NCI-H1105 (cell line): ENCODE measurements at places on chromosomes 5 and 9.

- DNase-seq: no peak
Observed at GRCh38 chr9:18473652-18474279, at the start of gene ADAMTSL1. Gene ADAMTSL1, plus strand, starts transcription at chr9:18474153. Its CDS starts 80 bp downstream, at chr9:18474233.

GRCh38 chr5:132592521-132592920 is 35.7 kb downstream of the RAD50 start:
- DNase-seq: no peak

GRCh38 chr9:74431467-74431866 is 65.7 kb upstream of the RORB start:
- no peak for DNase-seq

DNA sequence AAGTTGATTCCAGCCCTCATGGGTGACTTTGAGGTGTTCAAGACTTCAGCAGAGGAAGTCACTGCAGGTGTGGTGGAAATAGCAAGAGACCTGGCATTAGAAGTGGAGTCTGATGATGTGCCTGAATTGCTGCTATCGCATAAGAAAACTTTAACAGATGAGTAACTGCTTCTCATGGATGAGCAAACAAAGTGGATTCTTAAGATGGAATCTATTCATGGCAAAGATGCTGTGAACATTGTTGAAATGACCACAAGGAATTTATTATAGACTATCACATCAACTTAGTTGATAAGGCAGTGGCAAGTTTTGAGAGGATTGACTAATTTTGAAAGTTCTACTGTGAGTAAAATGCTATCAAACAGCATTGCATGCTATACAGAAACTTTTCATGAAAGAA is 17.1 kb upstream of the POU4F3 start:
- DNase-seq: no peak

GRCh38 chr9:10045598-10045997 is 567.2 kb downstream of the PTPRD start:
- DNase-seq: peak; percentile 18

DNA sequence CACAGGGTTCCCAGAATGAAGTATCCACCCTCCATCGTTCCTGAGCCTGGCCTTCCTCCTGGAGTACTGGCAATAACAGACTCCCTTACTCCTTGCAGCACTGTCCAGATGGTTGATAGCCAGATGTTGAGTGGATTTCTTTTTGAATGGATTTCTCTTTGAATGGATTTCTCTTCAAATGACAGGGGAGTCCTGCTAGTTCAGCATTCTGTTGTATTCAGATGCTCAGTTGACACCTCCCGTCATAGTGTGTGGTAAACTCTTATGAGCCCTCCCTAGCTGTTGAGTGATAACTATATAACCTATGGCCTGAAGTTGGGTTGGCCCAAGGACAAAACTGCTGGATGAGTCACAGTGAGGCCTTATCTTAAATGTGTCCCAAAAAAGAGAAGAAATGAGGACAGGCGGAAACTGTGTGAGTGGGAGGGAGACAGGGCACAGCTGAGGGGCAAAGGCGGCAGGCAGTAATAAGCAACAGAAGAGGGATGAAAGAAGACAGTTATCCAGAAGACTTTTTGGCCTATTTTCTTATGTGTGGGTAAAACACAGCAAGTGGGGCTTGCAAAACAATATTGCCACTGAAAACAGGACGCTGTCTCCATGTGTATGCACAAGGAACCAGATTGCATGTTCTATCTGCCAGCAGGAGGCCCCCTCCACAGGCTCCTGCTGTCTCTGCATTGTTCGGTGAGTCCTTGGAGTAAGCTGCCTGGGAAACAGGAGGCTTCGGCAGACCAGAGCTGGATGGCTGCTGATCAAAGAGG is 209.5 kb upstream of the S1PR3 start:
- no peak for DNase-seq

DNA sequence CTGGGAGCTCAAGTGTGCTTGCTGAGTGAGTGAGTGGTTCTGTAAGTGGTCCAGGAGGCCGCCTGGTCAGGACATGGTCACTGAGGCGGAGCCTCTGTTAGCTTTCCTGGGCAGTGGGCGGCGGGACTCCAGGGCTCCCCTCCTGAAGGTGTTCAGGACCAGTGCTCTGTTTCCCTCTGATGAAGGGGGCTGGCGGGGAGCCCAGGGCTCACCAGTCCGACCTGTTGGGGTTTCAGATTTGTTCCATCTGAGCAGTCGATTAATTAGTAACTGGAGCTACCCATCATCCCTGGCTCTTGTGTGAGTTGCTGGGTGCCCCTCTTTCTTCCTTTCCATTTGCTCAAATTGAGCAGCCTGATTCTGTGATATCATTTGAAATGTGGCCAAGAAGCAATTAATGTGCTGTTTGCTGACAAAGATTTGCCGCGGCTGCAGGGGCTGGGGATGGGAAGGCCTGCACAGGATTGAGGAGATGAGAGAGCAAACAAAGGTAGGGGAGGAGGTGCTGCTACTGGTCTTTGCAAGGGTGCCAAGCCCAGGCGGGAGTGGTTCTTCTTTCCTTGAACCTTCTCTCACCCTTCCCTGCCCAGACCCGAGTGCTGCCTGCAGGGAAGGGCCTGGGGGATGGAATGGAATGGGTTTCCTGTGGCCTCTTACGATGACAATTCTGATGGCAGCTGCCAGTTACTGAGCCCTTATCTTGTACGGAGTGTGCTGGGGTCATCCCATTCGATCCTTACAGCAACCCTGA is 92.8 kb upstream of the PITX1 start:
- DNase-seq: peak; percentile 76

DNA sequence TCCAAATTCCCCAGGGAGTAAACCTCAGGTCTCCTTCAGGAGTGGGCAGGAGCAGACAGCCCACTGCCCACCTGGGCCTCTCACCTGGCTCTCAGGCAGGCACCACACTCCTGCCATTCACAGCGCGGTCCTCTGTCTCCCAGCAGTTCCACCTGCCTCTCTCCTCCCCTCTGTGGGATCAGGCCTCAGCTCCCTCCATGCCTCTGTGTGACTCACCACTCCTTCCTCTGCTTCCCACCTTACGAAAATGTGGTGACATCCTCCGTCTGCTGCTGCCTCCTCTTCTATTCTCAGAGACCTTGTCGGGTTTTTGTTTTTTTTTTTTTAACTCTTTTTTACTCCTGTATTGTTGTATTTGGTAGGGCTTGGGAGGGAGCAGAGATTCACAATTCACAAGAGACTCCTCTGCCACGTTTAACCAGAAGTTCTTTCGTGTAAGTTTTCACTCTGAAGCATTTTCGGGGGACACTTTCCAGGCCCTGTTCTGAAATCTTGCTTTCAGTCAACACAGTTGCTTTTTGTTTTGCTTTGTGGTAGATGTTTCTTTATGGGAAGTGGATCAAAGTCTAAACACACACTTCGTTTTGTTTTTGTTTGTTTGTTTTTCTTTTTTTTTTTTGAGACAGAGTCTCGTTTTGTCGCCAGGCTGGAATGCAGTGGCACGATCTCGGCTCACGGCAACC is 21.1 kb upstream of the CDKN2AIPNL start:
- DNase-seq: no peak

DNA sequence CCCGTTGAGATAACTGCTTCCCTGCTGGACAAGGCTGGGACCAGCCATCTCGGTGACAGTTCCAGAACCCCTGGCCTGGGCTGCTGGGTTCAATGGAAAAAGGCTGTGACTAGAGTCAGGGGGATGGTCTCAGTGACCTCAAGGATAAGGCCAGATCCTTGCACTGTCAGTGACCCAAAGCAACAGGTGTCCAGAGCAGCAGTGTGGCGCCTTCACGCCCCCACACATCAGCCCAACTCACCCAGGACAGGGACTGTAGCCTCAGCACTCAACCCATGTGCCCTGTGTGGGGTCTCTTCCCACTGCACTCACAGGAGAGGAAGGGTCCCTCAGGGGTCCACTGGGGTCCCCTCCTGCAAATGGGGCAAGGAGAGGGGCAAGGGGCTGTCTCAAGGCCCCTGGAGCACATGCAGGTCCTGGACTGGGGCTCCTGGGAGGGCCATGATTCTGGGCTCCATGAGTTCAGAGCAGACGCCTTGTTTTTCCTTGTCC is 698 bp upstream of the LCN2 start:
- no peak for DNase-seq

DNA sequence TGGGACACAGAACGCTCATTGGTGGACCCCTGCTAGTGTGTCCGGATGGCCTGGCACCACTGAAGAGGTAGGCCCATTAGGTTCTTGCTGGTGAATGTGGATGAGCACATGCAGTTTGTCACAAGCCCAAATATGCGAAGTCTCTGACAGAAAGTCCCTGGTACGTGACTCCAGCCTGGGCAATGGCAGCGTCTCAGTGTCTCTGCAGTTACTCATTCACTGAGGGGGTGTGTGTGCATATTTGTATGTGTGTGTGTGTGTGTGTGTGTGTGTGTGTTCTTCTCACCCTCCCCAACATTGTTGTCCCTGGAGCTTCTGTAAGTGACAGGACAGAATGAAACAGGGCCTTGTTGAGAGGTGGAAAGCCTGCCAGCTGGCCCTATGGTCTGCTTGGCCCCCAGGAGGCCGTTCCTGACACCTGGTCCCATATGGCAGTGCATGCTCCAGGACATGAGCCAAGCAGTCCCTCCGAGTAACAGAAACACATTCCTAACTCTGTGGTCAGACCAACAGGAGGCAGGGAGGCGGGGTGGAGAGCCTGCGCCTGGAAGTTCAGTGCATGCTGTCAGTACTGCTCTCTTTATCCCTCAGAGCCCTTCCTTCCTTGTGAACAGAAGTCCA is 169.9 kb downstream of the SLC28A3 start:
- DNase-seq: no peak

DNA sequence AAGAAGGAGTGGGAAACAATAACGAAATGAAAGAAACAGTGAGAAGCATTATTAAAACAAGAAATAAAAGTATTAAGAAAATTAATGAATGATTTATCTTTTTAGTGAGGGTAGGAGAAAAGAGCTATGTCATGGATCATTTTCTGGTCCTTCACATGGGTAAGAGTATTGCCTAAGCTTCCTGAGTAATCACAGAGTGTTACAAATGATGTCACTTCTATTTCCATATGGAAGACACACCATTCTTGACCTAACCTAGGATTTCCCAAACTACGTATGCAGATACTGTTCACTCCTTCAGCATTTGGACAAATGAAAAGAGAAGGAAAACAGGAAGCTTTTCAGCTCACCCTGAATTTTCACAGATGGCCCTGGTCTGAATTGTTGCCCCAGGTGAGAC is 3.3 kb upstream of the TSLP start:
- no peak for DNase-seq

DNA sequence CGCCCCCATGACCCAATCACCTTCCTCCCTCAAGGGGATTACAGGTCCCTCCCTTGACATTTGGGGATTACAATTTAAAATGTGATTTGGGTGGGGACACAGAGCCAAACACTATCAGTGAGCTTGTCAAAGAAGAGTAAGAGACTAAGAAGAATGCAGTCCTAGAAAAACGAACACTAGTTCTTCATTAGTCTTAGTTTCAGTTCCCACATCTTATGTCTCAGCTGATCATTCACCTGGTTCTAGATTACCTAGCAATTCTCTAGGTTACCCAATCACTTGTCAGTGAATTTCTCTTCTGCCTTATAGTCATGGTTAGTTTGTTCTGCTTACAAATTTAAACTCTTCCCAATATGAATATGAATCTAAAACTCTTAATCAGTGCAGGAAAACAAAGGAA is 251.5 kb downstream of the COX7C start:
- no peak for DNase-seq

DNA sequence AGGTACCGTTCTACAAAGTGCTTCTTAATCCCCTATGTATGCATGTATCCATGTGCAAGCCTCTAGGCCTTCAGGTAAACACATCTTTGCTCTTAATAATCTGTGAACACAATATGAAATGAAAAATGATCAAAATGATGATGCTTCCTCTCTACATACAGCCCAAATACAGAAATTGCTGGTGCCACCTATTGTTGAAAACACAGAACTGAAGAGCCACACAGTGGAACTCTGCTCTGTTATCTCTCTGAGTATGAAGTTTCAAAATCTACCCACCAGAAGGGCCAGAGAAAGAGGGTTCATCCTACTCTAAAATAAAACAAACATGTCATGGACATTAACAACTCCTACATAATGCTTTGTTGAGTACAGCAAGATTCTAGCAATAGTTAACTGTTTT is 71.3 kb downstream of the GLIS3 start:
- DNase-seq: no peak

DNA sequence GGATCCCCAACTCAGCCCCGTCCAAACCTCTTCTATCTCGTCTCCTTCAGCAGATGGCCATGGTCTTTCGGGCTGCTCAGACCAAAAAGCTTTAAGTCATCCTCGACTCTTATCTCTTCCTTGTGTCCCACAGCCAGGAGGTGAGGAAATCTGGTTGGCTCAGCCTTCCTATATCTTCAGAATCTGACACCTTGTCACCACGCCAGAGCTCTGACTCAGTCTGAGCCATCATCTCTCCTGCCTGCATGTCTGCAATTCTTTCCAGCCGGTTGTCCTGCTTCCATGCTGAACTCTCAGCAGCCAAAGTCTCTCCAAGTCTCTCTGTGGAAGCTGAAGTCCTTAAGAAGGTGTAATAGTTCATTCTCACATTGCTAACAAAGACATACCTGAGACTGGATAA is 419.3 kb upstream of the ADAMTS16 start:
- DNase-seq: no peak

DNA sequence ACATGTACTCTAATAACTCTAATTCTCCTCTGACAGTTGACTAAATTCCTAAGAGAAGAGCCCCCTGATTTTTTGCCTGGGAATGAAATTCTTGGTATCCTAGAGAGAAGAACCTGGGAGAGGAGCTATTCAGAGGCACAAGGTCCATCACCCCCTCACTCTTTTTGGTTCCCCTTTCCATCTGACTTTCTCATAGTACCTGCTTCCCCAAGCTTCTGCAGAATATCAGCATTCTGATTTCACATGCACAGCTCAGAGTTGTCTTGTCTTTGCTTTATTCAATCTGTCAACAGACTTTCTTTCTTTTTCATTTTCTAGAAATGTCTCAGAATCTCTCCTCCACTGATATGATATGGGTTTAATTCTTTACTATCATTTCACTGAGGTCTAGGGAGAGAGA is 141.5 kb upstream of the FBXL17 start:
- no peak for DNase-seq

GRCh38 chr5:102835717-102836116 is 80.6 kb downstream of the PAM start:
- DNase-seq: no peak

DNA sequence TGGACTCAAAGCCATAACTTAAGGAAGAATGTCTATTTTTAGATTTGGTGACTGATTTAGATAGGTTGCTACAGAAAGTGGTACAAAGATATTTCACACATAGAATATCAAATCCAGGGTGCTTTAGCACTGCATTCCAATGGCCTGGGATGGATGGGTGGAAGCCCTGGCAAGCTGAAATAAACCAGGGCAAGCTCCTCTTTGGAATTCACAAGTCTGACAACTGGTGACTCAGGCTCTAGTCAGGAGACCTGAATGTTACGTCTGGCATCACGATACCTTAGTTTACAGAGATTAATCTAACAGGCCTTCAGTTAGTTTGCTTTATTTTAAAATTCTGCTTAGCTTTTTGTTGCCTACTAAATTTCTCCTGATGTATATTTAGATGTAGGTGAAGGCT is 144.0 kb downstream of the TMC1 start:
- DNase-seq: no peak

GRCh38 chr9:7811677-7812076 is 12.1 kb upstream of the DMAC1 start:
- no peak for DNase-seq
